Spinal cord (tissue), 10 donors: ENCODE measurements at places on chromosomes 12 and 14. TPM values are rescaled to one million over a fixed set of nuclear protein-coding genes. Genes with fewer than 3 reads are reported as not detected.

KRT7 gene
- polyA plus RNA-seq: 0.63 TPM

LBHD2 gene
- polyA plus RNA-seq: 0.44 TPM

CRIP1 gene
- polyA plus RNA-seq: 13.8 TPM

C12orf50 gene
- polyA plus RNA-seq: 0.24 TPM

TUNAR gene
- polyA plus RNA-seq: 86.4 TPM

SRSF9 gene
- polyA plus RNA-seq: 221 TPM

ASIC1 gene
- 134 TPM for polyA plus RNA-seq

DPPA3 gene
- not detected for polyA plus RNA-seq

ATXN3 gene
- 22.9 TPM for polyA plus RNA-seq

TMEM30B gene
- 2.9 TPM for polyA plus RNA-seq

HPD gene
- 0.17 TPM for polyA plus RNA-seq

BDKRB2 gene
- polyA plus RNA-seq: 1.4 TPM

- no peak for DNase-seq
Observed at GRCh38 chr12:61870658-61871484, 389.3 kb upstream of the USP15 start.

DNA sequence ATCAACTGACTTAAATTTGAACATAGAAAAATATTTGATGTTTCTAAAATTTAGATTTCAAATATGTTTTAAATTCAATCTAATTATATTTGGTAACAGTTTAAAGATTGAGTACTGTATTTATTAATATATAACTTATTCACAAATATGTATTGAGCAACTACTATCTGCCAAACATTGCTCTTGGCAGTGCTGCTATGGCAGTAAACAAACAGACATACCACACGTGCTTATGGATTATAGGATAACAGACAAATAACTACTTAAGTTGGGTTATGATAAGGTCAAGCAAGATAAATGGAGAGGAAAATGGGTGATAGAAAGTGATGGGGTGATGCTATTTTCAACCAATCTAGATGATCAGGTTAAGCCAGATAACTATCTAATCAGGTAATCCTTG lies 538.1 kb downstream of the C12orf50 start:
- DNase-seq: no peak

GRCh38 chr12:33156042-33156441 lies 259.5 kb upstream of the PKP2 start:
- no peak for DNase-seq

DNA sequence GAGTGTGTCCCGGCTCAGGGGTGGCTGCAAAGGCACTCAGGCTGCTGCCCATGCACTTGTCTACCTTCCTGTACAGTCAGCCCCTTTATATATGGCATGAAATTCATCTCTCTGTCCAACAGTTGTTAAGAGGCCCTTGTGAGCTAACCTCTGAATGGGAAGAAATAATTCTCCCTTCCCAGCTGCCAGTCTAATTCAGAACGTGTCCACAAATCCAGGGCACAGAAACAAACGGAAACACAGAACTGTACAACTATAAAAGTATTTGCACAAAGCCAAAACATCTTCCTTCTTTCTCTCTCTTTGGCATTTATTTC lies 849 bp downstream of the KRT5 start:
- DNase-seq: no peak

DNA sequence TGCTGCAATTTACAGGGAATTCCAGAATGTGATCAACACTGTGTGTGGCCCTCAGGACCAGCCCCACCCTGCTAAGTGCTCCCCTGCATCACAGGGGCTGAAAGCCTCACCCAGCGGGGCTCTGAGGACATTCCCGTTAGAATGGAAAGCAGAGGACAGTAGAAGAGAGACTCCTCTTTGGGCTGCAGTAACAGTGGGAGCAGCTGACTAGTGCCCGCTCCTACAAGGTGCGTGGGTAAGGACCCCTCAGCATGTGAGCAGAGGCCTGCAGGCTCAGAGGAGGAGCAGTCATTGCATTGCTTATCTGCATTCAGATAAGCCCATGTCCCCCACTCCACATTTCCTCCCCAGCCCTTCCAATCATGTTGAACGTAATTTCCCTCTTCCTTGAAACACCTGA lies 120.1 kb downstream of the ITPR2 start:
- no peak for DNase-seq

DNA sequence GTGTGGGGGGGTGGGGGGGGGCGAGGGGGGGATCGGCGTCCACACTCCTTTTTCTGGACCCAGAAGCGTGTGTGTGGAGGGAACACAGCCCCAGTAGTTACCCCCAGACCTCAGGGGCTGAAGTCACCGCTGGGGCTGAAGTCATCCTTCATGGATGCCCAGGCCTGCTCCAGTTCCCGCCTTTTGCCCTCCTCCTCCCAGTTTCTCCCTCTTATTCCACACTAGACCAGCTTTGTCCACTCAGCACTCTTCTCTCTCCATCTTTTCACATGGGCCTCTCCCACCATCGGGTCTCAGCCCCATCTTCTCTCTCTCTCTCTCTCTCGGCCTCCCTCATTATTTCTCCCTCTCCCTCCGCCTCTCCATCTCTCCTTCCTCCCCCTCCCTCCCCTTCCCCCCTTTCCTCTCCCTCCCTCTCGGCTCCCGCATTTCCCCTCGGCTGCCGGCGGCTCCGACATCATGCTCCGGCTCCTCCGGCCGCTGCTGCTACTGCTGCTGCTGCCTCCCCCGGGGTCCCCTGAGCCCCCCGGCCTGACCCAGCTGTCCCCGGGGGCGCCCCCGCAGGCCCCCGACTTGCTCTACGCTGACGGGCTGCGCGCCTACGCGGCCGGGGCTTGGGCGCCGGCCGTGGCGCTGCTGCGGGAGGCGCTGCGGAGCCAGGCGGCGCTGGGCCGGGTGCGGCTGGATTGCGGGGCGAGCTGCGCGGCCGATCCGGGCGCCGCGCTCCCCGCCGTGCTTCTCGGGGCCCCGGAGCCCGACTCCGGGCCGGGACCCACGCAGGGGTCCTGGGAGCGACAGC lies at the start of gene P3H3:
TSS of gene P3H3 (plus strand) at position 426 of the 799 bp plus-strand sequence. CDS start at position 460, 34 bp downstream.
- peak; percentile 88 for DNase-seq

- DNase-seq: peak; percentile 47
Observed at GRCh38 chr14:96077983-96078624, 38.9 kb downstream of the C14orf132 start.

DNA sequence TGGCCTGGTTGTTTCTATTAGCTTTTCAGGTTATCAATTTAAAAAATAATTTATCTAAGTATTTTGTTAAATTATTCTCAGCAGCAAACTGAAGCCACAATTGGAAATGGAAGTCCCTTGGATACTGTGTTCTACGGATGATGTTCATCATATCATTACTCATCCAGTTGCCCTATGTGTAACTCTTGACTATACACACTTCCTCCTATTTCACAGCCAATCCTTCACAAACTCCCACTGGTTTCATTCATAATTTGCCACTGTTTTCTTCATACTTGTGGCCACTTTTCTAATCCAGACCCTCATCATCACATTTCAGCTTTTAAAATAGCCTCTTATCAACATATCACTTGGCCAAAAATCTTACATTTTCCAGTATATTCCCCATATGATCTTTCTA lies 84.0 kb downstream of the CATSPERB start:
- no peak for DNase-seq

DNA sequence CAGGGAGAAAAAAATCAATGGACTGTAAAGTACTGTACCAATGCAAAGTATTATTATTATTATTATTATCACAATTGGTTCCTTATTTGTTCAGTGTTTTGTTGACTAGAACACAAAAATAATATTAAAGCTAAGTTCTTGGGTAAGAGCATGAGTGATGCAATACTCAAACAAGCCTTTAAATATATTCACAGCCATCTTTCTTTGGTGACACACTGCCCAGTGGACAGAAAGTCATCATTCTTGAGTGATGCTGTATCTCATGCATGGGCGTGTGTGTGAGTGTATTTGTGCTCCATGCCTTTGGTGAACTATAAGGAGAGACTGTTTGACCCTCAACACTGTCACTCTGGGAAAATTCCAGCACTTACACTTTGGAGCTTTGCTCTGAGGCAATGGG lies 93.6 kb downstream of the KCNK10 start:
- DNase-seq: no peak

DNA sequence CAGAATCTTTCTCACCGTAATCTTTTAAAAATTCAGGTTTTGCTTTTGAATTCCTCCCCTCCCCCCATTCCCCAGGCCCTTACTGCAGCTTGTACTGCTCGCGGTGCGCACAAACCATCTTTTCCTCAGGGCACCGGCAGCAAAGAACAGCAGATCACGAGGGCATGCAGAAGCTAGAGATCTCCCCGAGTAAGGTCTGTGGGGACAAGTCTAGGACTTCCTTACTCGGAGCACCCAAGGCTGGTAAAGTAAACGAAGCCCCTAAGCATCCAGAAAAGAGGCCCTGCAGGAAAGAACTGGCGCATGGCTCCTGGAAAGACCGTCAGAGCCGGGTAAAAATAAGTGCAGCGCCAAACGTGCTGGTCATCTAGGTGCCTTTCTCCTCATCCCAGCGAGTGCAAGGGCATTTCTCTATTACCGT lies 727 bp downstream of the LDHB start:
- DNase-seq: peak; percentile 84

DNA sequence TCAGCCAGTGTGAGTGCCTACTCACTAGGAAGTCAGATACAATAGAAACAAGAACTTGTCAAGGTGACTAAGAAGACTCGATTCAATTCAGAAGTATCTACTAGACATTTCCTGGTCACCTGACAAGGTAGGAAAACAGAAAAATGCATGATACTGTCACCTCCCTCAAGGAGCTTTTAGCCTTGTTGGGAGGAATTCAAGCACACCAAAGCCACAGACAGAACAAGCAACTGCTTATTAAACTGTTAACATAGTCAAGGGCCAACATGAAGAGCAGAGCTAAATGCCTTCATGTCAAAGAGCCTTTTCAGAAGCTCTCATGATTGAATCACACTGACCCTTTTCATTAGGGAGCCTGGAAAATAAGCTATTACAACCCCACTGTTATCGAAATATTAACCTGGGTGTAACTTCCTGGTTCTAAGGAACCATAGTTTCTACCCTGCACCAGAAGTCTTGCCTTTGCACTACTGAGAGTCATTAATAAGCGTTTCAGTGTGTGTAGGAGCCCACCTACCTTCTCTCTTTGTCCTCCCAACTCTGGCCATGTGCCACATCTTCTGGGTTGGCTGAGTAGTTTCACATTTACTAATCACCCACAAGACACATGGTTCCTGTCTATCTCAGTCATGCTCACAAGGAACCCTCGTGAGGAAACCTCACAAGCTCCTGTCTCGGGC lies 31.0 kb upstream of the LGALS3 start:
- no peak for DNase-seq

DNA sequence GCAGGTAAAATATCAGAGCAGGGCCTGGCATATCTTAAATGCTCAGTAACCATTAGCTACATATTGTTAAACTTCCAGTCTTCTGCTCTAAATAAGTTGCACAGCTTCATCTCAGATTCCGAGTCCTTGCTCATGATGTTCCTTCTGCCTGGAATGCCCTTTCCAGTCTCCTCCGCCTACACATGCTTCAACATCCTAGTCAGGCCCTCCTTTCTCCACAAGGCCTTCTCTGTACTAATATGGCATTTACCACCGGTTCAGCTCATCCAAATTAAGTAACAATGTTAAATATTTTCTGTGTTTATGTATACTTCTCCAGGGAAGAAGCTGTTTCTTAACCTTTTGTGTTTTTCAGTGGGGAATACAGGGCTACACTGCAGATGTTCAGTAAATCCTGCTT lies 8.5 kb downstream of the DHH start:
- DNase-seq: no peak

DNA sequence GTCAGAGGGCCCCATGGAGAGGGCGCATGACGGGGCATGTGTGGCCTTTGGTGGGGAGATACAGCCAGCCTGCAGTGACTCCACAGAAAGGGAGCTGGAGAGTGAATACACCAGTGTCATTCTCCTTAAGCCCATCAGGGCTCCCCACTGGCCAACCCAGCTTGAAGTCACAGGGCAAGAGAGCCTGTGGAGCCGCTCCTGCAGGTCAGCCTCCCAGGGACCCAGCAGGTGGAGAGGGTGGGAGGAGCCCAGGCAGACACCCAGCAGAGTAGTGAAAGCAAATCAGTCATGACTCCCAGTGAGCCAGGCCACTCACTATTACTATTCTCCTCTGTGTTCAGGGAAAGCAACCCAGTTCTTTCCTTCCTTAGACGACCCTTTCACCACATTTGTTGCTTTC lies 110.0 kb upstream of the CPM start:
- no peak for DNase-seq

GRCh38 chr14:71399057-71399487 lies 491.8 kb downstream of the PCNX1 start:
- no peak for DNase-seq

DNA sequence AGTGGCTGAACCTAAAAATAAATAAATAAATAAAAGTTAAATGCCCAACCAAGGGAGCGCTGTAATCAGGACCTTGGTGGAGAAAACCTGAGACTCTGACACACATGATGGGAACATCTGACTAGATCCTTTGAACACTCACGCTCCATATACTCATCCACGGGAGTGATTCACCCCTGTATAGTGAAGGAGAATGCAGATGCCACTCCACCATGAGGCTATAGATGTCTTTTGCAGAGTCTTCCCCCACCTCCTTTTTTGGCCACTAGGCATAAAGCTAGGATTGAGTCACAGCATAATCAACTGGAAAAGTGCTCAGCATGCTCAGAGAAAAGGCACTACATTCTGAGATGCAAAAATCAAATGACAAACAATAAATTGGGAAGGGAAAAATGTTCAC lies 19.0 kb downstream of the ADAM20 start:
- no peak for DNase-seq

- no peak for DNase-seq
Observed at GRCh38 chr14:91484186-91484585, 25.9 kb downstream of the PPP4R3A start.

DNA sequence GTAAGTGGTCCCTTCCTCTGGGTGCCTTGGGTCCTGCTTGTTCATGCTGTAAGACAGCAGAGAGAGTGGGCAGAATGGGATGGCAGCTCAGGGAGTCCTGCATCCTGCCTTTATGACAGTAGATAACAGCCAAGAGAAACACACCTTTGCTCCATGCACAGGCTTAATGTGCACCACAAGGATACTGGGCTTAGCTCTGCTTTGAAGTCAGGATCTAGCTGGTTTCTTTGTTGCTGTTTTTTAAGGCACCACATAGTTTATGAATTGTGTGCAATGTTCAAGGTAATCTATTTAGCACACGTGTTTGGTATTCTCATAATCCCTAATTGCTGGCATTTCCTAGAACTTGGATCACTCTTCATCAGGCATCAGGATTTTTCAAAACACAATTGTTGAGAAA lies 239.5 kb upstream of the DCN start:
- no peak for DNase-seq

GRCh38 chr14:89367779-89368120 lies 49.3 kb downstream of the FOXN3 start:
- DNase-seq: no peak

GRCh38 chr14:69630360-69630759 lies 19.0 kb downstream of the SUSD6 start:
- no peak for DNase-seq

DNA sequence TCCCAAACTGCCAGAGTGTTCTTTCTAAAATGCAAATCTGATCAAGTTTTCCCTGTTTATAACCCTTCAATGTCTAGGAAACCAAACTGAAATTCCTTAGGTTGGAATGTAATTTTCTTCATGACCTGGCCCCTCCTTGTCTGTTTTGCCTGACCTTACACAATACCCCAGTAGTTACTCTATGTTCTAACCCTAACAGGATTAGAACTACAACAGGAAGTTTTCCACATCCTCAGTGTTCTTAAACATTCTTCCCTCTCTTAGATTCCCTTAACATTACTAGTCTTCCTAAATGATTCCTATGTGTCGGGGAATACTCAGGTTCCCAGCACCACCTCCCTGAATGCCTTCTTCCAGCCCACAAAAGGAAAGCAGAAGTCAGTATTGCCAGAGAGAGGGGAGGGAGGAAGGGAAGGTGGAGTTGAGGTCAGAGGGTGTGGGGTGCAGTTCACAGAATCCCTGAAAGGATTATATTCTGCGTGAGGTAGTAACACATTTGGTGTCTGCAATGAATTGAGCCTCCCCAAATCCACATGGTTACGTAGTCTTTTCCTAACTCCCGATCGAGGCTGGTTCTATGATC lies 72.6 kb downstream of the BBS10 start:
- no peak for DNase-seq
